Stimulated activated CD4-positive, alpha-beta T cell treated with anti-CD3 and anti-CD28 coated beads, Interleukin-4, amount 100 ng/mL, for 1 hour (primary cell): ENCODE measurements at places on chromosomes 6 and 20.

- no peak for DNase-seq
Observed at GRCh38 chr20:22825546-22825945, 209.6 kb upstream of the SSTR4 start.

DNA sequence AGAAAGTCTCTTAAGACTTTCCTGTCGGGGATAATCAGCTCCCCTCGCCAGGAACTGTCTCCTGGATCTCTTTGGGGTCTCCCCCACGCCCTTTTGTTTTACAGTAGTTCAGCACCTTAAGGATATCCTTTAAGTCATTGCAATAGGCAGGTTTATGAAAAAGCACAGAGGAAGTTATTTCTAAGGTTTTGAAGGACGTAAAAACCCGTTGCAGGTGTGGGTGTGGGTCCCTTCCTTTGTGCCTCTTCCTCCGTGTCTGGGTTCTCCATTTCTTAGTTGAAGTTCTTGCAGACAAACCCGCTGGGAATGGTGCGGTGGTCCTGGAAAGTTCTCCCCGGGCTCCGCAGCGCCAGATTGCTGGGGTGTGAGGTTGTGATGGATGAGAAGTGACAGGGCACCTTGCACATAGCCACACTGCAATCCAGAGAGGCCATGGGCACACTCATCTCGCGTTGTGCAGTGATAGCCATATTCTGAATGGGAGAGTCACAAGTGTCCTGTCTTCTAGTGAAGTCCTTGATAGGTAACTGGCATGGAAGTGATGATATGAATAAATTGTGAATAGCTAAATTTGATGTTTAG, 65.2 kb downstream of the GTF2H5 start:
- DNase-seq, result no peak

- no peak for DNase-seq
Observed at GRCh38 chr6:36793913-36794712, 45.1 kb downstream of the CPNE5 start.

- DNase-seq, result no peak
Observed at GRCh38 chr20:14055127-14055742, 59.9 kb downstream of the MACROD2 start.

DNA sequence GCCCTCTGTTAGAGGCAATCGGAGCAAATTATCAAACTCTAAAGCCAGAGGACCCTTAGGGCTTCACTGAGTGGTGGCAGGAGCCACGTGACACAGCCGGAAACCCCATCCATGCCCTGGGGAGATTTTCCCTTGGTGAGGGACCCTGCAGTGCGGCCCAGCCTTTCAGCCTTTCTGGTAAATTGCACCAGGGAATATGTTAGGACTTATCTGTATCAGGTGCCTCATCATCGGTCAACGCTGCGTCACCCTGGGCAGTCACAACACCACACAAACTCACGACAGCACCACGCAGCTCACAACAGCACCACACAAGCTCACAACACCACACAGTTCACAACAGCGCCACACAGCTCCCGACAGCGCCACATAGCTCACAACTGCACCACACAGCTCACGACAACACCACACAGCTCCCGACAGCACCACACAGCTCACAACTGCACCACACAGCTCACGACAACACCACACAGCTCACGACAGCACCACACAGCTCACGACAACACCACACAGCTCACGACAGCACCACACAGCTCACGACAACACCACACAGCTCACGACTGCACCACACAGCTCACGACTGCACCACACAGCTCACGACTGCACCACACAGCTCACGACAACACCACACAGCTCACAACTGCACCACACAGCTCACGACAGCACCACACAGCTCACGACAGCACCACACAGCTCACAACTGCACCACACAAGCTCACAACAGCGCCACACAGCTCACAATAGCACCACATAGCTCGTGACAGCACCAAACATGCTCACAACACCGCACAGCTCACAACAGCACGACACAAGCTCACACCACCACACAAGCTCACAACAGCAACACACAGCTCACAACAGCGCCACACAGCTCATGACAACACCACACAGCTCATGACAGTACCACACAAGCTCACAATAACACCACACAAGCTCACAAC, 199.0 kb downstream of the DLL1 start:
- no peak for DNase-seq

GRCh38 chr6:113352831-113353230, 504.3 kb upstream of the MARCKS start:
- DNase-seq, result no peak

DNA sequence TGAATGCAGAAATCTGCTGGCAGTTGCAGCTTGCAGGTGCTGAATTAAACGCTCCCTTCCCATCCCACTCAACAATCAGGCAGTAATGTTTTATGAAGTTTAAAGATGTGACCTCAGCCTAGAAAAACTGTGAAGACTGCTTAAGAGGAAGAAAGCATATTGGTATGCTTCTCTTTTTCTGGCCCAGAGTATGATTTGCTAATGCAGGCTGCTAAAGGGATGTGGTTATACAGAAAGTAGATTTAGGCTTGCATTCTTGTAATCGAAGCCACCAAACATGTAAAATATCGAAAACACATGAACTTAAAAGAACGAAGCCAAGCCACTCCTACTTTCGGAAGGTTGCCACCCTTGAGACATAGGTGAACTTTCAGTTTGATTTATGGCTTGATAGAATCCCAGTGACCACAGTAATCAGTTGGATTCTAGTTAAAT, 40.7 kb downstream of the MAP3K5 start:
- DNase-seq, result no peak

GRCh38 chr20:19986419-19986818, 30.7 kb upstream of the NAA20 start:
- no peak for DNase-seq

GRCh38 chr6:121435444-121436069, at the start of gene GJA1:
TSS of gene GJA1 (plus strand) at chr6:121435646. CDS start at chr6:121446848, 11,202 bp downstream.
- DNase-seq, result no peak

DNA sequence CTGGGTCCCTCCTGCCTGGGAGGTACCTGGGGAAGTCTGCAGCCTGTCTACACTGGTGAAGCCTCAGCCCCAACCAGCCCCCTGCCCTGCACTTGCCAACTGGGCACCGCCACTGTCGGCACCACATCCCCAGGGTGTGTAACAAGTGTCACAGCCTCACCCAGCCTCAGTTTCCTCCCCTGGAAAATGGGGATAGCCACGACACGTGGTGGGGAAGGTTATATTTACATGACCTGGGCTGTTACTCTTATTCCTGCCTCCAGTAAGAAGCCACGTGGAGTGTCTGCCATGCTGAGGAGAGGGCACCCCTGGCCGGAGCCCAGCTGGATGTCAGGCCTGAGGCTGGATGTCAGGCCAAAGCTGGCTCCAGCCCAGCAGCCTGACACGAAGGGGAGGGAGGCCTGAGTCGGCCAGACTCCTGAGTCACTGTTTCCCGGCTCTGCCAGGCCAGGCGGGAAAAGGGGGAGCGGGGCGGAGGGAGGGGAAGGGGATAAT, 44.9 kb downstream of the SNAI1 start:
- DNase-seq, result no peak

DNA sequence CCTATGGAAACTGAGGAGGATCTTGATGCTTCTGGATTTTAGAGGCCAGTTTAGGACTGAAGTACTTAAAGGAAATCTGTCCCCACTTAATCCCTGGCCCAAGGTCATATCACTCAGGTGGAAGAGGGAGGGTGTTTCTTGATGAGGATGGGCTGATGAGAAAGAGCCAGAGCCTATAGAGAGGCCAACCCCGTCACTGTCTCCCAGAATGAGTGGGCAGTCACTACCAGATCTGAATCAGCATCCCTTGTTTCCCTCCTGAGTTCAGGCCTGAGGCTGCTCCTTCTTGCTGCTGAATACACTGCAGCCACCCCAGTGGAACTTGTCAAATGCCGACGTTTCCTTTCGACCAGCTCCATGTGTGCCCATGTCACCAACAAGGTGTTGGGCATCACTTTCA, 14.8 kb downstream of the ARMC12 start:
- DNase-seq, result no peak

DNA sequence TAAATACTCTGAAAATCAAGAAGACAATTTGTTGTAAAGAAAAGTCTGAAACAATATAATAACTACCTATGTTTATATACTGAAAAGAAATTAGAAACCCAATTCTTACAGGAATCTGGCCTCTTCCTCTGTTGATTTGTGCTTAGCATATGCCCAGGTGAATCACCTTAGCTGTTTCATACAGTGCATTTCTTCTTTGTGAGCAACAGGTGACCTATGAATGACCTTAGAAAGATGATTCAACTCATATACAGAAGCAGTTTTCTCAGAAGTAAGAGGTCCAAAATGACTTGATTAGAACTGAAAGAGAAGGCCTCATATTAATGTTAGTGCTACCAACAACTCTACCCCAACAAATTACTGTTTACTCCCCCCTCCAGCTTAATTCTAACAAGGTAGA, 419.5 kb upstream of the ID4 start:
- no peak for DNase-seq

DNA sequence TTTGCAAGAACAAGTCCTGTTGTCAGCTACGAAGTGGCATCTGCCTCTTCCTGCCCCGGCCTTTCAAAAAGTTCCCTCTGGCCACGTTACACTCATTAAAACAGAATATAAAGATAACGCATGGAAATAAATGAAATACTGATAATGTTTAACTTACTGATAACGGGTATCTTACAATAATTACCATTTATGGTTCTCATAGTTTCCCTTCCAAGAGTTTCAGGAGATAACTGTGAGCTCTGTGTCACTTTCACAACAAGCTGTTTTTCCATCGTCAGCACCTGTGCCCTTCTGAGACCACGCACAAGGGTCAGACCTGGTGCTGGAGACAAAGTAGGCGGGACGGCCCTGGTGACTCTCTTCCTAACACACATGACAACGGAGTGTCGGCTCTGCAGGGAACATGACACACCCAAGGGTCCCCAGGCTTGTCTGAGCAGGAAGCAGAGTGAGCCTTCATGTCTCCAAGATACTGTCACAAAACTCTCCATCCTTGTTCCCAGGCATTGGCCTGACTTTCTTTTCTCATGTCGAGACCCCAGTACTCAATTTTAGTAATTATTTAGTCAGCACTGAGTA, 86.2 kb upstream of the THBS2 start:
- no peak for DNase-seq

DNA sequence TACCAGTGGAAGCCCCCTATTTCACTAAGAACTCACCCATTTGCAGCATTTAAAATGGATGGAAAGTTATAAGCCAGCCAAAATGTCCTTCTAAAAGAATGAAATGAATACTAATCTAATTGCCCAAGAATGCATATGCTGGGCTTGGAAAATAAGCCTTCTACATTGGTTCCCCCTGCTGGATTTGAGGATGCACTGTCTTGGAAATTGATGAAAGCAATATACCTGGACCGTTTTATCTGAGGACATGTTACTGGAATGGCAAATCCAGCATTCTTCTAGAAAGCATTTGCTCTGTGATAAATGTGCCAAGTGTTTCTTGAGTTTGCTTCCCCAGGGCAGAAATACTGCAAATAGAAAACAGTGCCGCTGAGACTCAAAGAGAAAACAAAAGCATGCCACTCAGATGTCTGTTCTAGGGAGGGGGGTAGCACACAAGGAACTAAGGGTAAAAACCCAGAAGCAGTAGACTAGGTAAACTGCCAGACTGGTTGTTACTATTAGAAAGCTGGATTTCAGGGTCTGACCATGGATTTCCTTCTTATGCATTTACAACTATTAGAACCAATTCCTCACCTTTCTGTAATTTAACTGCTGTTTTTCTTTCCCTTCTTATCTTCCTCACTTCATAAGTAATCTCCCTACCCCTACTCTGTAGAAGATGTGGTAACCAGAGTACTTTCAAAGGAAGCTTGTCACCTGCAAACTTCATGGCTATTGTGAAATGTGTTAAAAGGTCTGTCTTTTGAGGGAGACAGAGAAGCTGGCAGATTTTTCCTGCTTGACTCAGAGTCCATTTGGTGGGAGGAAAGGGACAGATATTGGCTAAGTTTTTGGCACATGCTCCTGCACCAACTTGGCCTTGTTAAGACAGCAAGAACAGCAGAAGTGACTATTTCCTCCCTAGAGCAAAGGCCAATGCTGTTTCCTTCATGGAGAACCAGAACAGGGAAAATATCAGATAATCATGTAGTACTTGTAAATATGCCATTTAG, 642.6 kb downstream of the KIF16B start:
- DNase-seq, result no peak

GRCh38 chr6:144597511-144597910, 312.4 kb downstream of the UTRN start:
- no peak for DNase-seq

DNA sequence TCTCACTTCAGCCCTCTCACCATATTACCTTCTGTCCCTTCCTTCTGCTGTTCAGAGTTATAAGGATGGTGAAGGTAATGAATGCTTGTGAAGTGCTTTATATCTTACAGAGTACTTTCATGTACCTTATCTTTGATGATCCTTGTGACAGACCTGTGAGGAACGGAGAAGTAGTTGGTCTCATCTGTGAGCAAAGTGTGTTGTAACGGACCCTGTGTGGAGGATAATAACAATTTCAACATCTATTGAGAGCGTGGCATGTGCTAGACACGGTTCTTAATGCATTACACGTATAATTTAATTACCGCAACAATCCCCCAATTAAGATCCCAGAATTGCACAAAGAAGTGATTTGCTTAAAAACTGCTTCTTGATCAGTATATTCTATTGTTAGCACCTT, 124.6 kb downstream of the ANKS1A start:
- DNase-seq, result no peak

GRCh38 chr6:26027491-26028211, 59.6 kb upstream of the HFE start:
- no peak for DNase-seq

DNA sequence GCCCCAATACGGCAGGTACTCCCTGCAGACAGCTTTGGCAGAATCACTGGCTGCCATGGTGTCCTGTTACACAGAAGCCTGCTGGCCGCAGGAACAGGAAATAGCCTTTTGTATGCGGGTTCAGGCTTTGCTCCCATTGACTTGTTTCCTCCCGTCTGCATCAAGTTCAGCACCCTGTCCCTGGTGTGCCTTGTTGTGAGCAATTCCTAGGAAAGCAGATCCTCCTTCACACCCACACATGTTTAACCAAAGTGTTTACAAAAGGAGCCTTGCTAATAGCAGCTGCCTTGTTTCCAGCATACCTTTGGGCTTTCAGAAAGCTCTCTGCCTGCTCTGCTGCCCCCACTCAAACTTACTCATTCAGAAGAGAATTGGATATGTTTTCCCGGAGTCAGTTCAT, 127.2 kb upstream of the SUPT3H start:
- no peak for DNase-seq

GRCh38 chr20:37558779-37559178, 31.1 kb upstream of the BLCAP start:
- DNase-seq, result no peak

GRCh38 chr6:160795721-160796120, 93.7 kb downstream of the PLG start:
- no peak for DNase-seq

GRCh38 chr6:136508725-136509392, 41.4 kb downstream of the MAP7 start:
- no peak for DNase-seq
